ENCODE measurements at places on chromosomes 3 and 15.

DNA sequence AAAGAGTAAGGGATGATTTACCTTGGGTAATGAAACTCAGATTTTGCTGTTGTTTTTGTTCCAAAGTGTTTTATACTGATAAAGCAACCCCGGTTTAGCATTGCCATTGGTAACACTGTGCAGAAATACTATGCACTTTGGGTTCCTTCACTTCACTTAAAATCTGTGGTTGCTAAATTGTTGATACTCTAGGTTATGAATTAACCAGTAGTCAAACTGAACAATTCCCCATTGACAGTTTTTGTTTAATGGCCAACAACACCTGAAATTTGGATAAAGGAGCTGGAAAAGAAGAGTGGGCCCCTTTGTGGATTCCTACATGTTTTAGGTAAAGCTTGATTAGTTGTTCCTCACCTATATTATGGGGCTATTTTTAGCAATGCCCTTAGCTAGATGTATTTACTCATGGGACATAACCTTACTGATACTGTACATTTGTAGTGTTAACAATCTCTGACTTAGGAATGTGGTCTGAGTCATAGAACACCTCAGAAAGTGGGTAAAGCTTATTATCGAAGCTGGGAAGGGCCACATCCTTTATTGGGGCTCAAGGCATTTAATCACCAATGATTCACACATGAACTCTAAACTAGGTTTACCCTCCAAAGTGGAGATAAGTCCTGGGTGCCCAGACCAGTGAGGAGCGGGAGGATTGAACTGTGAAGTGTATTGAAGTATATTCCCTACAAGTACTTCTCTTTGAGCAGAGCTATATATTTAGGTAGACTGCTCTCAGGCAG, 29.5 kb upstream of the THRB start:
- DNase-seq: no peak

DNA sequence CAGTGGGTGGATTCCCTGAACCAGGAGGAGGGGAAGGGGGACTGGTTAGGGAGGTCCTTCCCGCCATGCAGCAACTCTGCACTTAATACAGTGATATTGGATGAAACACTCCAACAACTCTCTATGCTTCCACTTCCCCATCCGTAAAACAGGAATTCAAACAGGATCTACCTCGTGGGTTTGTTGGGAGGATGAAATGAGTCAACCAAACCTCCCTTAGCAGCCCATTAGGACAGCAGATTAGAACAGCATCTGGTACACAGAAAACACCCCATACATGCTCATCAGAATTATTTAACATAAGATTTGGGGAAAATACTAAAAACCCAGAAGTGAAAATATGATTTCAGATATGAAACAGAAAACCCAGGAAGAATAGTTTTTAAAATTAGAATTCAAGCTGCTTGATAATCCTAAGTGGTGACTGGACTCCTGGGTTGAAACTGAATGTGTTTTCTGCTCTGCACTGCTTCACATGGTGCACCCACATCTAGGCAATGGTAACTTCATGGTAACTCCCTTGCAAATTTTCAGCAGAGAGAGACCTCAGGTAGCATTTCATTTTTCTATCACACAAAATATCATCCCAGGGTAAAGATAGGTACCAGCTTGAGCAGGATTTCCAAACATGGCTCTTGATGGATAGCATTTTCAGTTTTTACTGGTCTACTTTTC, 326.8 kb upstream of the FRG2C start:
- DNase-seq: no peak

DNA sequence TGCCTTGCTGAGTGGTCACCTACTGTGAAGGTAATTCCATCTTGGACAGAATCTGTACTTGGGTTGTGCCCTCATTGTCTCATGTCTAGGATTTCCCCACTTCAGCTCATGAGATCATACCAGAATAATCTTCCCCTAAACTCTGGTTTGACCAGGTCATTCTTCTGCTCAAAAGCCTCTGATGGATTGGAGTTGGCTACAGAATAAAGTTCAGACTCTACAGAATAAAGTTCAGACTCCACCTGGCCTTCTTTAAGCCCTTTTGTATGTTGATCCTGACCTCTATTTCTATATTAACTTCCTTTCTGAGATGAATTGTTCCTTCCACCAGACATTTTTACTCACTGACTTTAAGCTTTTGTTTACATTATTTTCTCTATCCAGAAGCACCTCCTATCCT, 6.4 kb upstream of the GLCE start:
- no peak for DNase-seq

DNA sequence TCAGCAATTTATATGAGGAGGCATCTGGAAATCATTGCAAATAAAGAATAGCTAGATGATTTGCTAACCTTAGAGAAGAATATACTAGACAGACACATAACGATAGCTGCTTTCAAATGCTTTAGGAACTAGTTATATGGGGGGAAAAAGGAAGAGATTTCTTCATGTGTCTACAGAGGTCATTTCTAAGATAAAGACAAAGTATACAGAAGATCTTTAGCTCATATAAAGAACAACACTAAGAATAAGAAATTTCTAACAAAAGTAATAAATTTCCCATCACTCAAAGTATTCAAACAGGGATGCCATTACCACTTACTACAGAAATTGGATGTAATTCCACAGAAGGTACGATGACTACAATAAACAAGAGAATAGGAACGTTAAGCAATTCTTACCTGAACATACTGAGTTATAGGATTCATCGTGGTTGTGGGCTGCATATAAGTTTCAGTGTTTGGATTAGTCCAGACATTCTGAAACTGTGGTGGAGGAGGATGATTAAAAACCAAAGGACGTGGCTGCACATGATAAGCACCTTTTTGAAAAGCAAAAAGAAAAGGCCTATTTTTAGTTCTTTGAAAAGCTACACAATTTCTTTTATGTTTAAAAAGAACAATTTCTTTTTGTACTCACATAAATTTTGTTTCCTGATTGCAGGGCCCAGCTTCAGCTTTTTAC, 8.7 kb downstream of the DAZL start:
- DNase-seq: no peak
